ENCODE measurements at places on chromosomes 3 and 15.

GRCh38 chr3:119974656-119975055, 119.6 kb downstream of the GSK3B start:
- no peak for DNase-seq

- DNase-seq, result no peak
Observed at GRCh38 chr15:33314069-33314468, 3.3 kb downstream of the RYR3 start.

DNA sequence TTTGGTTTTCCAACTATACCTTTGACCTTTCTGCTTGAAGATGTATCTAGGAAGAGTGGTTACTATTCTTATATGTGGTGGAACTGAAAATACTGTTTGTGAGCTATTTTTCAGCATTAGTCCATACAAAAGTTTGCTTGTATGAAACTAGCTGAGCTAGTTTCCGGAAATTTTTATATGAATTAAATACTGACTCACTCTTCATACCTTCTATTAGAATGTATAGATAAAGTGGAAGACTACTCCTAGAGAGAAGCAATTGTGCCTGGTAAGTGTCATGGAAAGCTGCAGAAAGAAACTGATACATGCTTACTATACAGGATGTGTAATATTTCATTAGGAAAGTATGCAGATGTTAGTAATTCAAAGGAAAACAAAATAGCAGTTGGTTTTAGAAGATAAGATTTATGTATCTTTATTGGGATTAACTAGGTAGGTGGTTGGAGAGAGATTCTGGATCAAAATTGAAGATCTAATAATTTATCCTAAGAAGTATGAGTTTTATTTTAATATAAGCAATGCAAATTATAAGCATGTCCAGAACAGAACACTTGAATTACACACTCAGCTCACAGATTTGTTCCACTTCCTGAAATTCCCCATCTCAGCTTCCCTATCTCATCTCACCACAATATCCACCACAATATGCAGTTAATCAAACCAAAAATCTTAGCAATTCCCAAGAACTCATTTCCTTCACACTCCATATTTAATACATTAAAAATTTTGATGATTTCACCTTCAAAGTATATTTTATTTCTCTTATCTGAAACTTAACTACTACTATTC, 82.8 kb downstream of the BCHE start:
- DNase-seq, result no peak

DNA sequence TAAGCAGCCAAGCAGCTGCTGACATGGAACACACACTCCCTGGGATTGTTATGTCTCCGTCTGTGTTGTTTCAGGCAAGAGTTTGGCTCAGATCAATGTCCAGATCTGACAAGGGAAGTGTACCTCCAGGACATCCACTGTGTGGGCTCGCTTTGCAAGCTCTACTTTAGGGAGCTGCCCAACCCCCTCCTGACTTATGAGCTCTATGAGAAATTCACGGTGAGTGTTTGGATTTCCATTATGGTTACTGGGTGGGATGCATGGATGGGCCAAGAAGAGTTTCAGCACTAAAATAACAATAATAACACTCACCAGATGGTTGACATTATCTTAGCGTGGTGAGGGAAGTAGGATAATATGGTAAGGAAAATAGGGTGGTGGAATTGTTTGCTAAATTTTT, 74.1 kb downstream of the ARHGAP31 start:
- DNase-seq, result no peak

DNA sequence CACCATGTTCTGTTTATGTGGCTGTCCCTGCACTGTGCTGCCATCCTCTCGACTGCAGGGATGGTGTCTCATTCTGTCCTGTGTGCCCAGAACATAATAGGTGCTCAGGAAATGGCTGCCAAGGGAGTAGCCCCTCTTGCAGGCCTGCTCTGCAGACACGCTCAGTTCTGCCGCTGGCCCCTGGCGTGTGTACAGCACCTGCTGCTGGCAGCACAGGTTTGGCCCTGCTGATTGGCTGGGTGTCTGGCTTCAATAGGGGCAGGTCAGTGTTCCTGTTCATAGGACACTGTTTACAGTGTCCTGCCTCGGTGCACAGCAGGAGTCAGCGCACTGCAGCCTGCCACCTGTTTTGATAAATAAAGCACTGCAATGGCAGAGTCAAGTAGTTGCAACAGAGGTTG, 146.9 kb downstream of the DNAJB8 start:
- no peak for DNase-seq

Measured in RKO (cell line).